NCI-H1105 treated with DMSO at 0.1 percent for 48 hours (cell line): ENCODE measurements at places on chromosomes 6 and 20.

GRCh38 chr6:99605074-99605734 lies 1.4 kb upstream of the PRDM13 start:
- no peak for DNase-seq

DNA sequence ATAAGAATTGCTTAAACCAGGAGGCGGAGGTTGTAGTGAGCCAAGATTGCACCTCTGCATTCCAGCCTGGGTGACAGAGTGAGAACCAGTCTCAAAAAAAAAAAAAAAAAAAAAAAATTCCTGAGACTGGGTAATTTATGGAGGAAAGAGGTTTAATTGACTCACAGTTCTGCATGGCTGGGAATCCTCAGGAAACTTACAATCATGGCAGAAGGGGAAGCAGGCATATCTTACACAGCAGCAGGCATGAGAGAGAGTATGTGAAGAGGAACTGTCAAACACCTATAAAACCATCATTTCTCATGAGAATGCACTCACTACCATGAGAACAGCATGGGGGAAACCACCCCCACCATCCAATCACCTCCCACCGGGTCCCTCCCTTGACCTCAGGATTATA lies 1.8 kb upstream of the FKBP1A start:
- DNase-seq: no peak

DNA sequence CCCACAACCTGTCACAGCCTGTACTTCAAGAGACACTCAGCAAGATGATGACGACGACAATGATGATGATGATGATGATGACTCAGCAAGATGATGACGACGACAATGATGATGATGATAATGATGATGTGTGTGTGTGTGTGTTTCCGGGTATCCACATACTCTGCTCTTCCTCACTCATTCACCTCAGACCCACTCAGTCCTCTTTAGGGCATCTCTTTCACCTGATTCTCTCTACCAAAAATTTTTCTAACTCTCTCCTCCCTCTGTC lies 1.2 kb upstream of the EIF6 start:
- DNase-seq: no peak

- DNase-seq: no peak
These were observed 95.6 kb downstream of the JARID2 start for GRCh38 chr6:15341311-15342001.

GRCh38 chr6:166318649-166319600 lies 10.7 kb upstream of the PRR18 start:
- no peak for DNase-seq

- no peak for DNase-seq
These were observed 311.2 kb downstream of the ESR1 start for GRCh38 chr6:152118678-152119077.

GRCh38 chr6:87213364-87213763 lies 58.0 kb downstream of the ZNF292 start:
- no peak for DNase-seq

- DNase-seq: no peak
These were observed 59.2 kb upstream of the PIM1 start for GRCh38 chr6:37110500-37111461.
